ENCODE measurements at places on chromosomes 2 and 18.

DNA sequence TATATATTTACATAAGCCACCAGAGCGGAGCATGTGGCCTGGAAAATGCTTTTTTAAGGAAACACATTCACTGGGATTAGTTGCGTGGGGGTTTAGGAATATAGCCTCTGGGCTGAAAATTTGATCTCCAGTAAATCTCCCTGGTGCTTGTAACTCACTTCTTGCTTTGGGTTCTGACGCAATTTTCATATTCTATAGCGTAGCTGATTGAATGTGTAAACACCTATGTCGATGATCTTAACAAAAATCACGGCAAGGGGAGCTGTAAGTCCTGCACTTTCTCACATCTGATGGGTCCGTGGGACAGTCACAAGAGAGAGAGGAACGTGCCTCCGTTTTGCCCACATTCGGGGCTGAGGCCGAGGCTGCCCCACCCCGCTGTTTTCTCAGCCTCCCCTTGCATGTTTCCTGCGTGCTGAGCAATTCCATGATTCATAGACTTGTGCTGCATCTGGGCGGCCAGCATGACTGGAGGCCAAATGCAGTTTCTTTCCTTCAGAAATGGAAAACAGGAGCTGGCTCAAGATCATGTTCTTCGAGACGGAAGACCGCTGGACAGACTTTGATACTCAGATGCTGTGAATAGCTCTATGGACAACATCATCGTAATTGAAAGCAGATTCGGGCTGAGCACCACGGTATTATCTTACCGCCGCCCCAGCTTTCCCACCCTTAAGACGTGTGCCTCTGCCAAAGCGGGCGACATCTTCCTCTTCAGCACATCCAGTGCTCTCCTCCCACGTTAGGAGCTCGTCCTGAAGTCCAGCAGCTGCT lies 109.2 kb downstream of the TMEM18 start:
- no peak for DNase-seq

DNA sequence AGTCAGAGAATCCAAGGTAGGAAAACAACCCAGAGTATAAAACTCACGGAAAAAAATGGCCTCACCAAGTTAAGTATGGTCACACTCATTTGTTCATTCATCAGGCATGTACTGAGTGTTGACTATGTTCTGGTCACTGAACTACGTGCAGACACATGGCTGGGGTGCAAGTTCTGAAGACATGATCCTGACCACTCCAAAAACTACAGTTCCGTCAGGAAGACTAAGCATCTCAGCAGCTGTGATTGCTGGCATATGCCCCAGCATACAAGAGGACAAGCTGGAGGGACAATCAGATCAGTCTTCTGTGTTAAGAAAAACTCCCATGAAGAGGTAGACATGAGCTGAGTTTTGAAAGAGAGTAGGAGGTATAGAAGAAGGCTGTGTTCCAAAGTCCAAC lies 72.8 kb downstream of the TCF4 start:
- no peak for DNase-seq

GRCh38 chr2:233416706-233417105 lies 62.4 kb downstream of the DGKD start:
- no peak for DNase-seq

- DNase-seq, result no peak
These were observed 8.9 kb downstream of the ECEL1 start for GRCh38 chr2:232478571-232479340.

- DNase-seq, result no peak
These were observed 33.8 kb downstream of the TMEM182 start for GRCh38 chr2:102795641-102796040.

GRCh38 chr2:172323256-172323655 lies 104.1 kb upstream of the ITGA6 start:
- no peak for DNase-seq

DNA sequence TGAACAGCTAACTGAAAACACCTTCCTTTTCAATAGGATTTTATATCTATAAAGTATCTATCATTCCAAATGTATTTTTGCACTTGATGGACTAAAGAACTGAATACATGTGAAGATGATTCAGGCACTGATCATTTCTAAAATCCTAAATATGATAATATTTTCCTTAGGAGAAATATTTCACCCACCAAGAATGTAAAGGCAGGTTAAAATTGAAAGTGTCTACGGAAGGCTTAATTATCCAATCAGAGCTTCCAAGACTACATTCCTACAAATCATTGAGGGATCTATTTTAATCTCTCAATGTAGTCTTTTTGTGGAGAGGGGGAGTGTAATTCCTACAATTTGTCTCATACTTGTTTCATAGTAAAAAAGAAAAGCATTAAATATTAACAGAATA lies 3.6 kb downstream of the GALNT3 start:
- DNase-seq, result no peak

GRCh38 chr2:158539176-158540005 lies 82.6 kb downstream of the PKP4 start:
- DNase-seq, result no peak

GRCh38 chr2:86249579-86250391 lies 50.5 kb downstream of the MRPL35 start:
- DNase-seq, result peak; percentile 79

DNA sequence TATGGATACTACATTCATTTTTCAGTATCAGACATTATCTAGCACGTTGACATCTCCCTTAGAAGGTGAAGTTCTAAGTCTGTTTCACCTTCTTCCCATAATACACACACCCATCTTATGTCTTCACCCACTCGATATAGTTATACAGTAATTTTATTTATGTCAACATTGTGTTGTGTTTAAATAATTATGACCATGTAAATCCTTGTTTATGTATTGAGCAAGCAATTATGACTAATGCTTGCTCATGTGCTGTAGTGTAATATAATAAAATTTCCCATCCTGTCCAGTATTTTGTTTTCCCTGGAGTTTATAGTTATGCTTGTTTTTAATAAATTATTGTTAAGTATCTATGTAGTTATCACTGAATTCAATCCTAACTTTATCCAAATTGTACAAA lies 163.2 kb downstream of the MTX2 start:
- DNase-seq, result no peak

- DNase-seq, result peak; percentile 7
These were observed 24.0 kb downstream of the CROCC2 start for GRCh38 chr2:240930096-240930630.

GRCh38 chr2:45649858-45650811 lies 1.3 kb upstream of the PRKCE start:
- peak; percentile 71 for DNase-seq

- DNase-seq, result no peak
These were observed 577 bp upstream of the GLI2 start for GRCh38 chr2:120734930-120735651.

GRCh38 chr2:110115291-110116032 lies at the start of gene MALL:
TSS of gene MALL (minus strand) at chr2:110115822. CDS start at chr2:110115792, 30 bp downstream.
- no peak for DNase-seq

DNA sequence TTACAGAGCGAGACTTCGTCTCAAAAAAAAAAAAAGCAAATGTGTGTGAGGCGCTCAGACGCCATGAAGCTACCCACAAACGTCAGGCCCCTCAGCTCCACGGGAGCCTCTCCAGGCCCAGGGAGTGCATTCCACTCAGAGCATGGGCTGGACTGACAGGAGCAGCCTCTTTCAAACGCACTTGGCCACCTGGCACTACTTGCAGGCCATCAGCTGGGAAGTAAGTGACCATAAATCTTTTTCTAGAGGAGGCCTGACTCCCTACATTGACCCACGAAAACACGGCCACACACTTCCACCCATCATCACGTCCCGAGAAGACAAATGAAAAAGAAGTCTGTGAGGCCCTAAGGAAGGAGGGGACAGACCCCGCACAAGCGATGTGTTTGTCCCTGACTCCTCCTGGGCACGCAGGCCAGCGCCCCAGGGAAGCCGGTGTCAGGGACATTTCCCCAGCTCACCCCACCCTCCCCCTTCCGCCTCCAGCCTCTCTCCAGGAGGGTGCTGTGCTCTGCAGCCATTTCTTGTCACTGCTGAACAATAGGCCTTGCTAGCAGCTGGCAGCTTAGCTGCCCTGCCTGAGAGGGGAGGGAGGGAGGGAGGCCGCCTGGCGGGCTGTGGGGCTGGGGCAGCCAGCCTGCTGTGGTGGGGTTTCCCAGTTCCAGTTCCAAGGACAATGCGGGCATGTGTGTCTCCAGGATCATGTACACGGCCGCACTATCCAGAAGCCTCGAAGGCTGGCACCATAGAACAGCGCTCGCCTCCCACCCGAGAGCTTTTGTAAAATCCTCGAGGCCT lies 26.6 kb downstream of the SERTAD2 start:
- DNase-seq, result peak; percentile 65

GRCh38 chr2:161371869-161372268 lies 44.2 kb upstream of the TBR1 start:
- DNase-seq, result no peak

DNA sequence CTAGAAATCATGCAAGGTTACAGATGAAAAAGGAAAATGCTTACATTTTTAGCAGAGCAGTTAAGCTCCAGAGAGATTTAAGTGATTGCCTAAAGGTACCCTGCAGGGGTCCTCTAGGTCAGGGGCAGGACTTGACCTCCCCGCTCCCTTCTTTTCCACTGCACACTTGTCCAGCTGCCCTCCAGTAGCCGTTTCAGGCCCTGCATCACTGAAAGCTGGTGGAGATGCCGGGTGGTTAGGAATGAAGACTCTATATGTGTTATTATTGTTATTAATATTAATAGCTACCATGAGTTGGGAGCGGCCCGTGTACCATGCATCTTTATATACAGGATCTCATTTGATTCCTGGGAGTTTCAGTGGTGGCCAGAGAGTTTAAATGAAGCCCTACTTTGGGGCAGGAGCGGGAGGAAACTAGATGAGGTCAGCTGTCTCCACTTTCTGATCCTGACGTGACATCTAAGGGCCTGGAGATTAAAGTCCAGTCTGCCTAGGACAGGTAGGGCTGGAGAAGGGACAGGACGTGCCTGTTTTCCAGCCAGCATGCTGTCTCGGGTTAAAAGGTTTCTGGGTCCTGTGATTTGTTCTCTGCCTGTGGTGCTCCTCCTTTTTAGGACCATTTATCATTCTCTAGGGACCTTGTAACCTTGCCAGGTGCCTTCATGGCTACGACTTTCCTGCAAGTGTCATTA lies 2.1 kb downstream of the TMEM37 start:
- DNase-seq, result no peak

DNA sequence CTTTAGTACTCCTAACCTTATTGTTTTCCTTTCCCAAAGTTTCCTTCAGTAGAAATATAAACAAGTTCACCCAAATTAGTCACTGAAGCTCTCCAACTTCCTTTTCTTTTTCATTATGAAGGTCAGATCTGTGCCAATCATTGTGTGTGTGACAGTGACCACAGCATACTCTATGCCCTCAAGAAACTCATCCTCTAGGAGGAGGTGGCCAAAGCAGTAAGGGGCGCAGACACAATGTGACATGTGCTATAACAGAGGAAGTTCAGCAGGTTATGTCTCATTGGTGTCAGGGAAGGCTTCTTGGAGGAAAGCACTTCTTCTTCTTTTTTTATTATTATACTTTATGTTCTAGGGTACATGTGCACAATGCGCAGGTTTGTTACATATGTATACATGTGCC lies 60.0 kb upstream of the PSME4 start:
- no peak for DNase-seq

GRCh38 chr2:46829231-46829995 lies 86.2 kb downstream of the MCFD2 start:
- no peak for DNase-seq

DNA sequence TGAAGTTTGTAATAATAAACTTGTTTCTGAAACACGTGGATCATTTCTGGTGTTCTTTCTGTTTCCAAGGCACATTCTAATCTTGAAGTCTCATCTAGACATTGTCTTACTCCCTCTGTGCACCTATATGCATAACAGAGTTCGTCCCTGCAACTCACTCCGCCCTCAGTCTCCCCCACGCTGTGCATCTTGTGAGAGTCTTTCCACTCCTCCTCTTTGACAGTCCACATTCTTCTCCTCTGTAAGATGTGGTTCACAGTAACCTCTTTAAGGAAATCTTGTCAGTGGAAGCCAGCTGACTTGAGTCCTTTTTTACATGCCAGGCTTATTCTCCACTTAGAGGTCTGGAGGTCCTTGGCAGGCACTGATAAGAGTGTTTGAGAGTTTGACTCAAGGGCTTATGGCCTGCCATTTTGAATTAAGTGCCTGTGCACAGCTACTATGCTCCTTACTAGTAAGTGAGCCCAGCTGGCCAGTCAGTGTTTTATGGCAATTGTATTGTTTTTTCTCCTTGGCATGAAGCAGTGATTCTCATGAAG lies 108.9 kb upstream of the IL1R2 start:
- no peak for DNase-seq

GRCh38 chr2:197238043-197238365 lies 72.6 kb downstream of the ANKRD44 start:
- no peak for DNase-seq

DNA sequence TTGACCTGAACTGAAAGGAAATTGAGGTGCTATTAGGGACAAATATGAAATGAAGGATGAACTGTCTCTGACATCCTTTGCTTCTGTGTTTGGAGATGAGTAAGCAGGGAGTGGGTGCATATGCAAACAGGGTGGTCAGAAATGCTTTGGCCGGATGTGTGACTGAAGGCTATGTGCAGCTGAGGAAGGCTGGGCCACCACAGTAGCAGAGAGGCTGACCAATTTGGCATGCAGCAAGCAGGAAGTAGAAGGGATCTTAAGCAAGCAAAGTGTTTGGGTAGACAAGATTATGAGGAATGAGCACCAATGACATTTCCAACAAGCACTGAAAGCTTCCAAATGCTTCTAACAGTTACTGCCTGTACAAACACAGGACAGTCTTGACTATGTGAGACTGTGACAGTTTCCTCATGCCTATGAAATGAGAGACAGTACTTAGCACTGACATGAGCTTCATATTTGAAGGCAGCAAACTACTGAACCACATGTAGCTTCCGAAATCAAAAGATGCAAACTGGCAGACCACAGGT lies 3.3 kb upstream of the ACTR3 start:
- DNase-seq, result peak; percentile 62

GRCh38 chr2:212939777-212940531 lies 211.5 kb downstream of the IKZF2 start:
- DNase-seq, result no peak

GRCh38 chr2:123808243-123808642 lies 216.8 kb upstream of the CNTNAP5 start:
- DNase-seq, result no peak

- no peak for DNase-seq
These were observed 60.6 kb downstream of the GBX2 start for GRCh38 chr2:236107536-236107935.

DNA sequence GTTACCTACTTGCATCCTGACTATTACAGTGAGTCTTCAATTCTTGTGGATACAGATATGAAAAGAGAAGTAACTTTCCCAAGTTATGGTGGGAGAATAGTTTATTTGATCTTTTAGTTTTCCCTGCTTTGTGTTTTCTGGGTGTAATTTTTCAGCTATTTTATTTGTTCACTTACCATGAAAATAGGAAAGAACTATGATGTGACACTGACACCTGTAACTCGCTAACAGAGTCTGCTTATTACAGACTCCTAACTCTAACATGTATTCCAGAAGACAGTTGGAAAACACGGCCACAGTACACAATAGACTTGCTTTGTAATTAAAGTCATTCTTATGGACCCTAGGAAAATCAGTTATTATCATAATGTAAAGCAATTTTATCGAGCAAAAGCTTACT lies 323.2 kb downstream of the LRRTM1 start:
- no peak for DNase-seq

DNA sequence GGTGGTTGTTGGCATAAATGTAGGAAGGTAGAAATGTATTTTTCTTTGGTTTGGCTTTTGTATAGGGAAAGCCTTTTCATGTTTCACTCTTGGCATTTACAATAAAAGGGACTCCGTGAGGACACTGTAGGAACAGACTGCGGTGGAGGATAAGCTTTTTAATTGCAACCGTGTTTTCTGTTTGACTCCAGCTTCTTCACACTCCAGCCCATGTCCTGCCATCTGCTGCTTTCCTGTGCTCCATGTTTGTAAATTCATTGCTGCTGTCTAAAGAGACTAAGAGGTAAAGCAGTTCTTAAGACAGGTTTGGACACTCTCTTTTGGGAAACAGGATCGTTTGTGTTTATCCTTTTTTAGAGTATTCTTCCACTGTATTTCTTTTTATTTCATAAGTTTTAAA lies 33.3 kb downstream of the WDR75 start:
- no peak for DNase-seq

Data from adrenal gland (tissue), 19 donors.